Iris pigment epithelial cell (primary cell): ENCODE measurements at places on chromosomes 2 and 18.

DNA sequence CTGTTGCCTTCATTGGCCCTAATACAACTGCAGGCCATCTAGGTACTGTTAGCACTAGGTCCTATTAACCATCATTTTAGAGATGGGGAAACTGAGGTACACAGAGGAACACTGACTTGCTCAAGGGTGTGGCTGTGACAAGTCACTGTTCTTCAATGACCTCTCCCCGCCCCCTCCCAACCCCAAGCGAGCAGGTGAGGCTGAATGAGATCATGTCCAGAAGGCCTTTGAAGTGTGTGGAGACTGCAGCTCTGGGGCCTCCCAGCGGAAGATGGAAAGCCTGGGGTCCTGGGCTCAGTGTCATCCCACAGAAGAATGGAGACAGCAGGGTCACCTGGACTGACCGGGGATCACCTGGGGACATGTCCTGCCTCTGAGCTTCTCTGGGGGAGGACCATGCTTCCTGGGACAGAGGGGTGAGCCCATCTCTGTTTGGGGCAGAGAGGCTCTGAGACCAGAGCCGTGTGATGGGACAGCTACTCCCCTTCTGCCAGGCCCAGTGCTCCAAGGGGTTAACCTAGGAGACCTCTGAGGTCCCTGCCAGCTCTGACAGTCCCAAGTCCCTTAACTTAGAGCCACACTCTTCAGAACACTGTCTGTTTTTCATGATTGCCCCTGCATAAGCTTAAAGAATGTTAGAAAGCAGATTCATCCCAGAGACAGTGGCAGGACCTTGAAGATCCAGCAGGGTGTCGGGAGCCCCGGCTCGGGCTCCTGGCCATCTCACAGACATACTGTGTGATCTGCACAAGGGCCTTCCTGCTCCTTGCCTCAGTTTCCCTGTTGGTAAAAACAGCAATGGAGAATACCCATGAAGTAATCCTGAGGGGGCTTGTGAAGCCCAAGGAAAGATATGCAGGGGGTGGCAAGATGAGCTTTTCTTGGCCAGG lies 16.7 kb upstream of the FOSL2 start:
- DNase-seq, result no peak

- DNase-seq, result peak; percentile 88
Measured at GRCh38 chr2:164810843-164811242, 30.8 kb downstream of the COBLL1 start.

GRCh38 chr2:197264332-197264731 lies 46.2 kb downstream of the ANKRD44 start:
- DNase-seq, result no peak

DNA sequence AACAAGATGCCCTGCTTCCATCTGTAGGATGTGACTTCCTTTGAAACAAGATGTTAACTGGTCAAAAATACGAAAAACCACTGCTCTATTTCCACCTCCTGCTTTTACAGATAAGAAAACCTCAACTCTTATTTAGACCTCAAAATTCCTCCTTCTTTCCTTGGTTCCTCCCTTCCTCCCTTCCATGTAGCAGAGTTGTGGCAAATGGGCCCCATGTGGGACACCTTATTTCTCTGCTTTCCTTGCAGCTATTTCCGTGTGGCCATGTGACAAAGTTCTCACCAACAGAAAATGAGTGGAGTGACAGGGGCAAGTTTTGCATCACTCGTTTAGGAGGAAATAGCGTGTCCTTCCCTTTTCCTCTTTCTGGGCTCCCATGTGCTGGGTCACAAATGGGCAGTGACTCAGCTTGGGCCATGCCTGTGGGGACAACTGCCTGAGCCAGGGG lies 69.4 kb upstream of the SMAD2 start:
- no peak for DNase-seq

GRCh38 chr2:59462422-59463197 lies 1090.8 kb downstream of the BCL11A start:
- no peak for DNase-seq

DNA sequence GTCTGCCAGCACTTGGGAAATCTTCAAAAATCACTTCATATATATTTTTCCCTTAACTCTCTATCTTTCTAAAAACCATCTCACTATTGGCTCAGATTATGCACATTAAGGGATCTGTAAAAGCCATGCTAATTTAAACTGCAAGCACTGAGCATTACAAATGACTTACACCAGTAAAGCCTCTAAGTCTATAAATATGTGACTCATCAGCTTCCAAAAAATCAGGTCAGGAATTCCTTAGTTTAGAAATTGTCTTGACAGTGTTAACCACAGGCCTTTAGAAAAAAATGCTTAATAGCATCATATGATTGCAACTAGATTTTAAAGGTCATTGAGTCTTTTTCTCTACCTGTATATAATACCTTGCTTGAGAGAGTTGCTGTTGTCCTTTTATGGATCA lies 1113.6 kb upstream of the PIK3C3 start:
- DNase-seq, result peak; percentile 84

- no peak for DNase-seq
Measured at GRCh38 chr18:76580288-76580962, 85.4 kb upstream of the ZNF516 start.

GRCh38 chr2:17057109-17058017 lies 391.7 kb upstream of the CYRIA start:
- DNase-seq, result no peak

DNA sequence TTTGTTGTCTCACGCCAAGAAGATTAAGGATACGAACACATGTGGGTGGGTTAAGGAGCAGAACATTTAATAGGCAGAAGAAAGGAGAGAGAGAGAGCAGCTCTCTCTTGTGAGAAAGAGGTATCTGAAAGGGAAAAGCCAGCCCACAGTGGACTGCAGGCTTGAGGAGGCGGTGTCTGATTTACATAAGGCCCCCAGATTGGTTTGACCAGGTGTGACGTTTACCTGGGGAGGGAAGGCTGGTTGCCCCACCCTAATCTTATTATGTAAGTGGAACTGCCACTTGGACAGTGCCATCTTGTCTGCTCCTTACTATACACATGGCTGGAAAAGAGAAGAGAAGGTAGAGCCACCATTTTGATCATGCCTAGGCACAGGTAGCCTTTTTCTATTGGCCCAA lies 189.2 kb downstream of the NCK2 start:
- no peak for DNase-seq

DNA sequence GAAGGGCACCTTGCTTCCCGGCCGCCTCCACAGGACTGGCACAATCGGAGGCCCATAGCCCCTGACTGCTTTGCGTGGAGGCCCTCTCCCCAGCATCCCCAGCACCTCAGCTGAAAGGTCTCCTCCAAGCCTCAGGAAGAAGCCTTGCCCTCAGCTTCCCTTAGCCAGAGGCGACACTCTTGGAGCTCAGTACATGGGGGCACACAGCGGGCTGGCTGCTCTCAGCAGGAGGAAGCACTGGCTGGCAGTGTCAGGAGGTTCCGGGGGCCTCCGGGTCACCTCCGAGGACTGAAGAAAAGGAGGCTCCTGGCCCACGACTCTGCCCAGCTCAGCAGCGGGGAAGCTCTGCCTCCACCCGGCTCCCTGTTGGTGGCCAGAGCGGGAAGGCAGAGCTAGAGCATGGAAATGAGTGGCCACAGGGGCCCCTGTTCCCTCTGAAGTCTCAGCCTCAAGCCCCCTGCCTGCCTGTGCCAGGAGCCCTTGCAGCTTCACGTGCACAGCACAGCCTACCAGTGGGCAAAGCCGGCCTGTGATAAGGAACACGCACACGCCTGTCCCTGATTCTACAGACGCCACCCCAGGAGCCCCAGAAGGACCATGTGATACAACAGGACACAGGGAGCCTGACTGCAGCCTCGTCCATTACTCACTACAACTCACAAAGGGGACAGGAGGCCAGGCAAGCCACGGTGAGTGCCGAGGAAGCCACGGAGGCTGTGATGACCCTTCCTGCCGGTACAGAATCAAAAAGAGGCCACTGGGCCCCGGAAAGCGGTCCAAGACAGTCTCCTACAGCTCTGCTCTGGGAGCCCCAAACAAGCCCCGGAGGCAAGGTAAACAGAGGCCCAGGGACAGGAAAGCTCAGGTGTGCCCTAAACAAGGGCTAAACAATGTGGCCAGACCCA lies 15.5 kb downstream of the HDAC4 start:
- DNase-seq, result no peak

GRCh38 chr2:62698653-62699052 lies 6.9 kb upstream of the EHBP1 start:
- no peak for DNase-seq

DNA sequence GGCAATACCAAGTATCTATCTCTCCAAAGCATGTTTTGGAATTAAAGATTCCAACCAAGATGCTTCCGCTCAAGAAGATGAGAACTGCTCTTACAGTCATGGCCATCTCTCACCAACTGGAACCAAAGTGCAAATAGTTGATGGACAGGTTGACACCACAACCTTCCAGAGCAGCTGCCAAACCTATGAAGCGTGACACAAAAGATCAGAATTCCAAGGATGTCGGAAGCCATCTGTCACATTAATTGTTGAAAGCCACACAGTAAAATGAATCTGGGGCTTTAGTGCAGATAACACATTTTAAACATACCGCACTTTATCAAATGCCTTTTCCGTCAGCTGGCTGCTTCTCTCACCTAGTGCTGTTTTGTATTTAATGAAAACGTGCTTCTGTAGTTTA lies 195.7 kb downstream of the CDH20 start:
- no peak for DNase-seq

DNA sequence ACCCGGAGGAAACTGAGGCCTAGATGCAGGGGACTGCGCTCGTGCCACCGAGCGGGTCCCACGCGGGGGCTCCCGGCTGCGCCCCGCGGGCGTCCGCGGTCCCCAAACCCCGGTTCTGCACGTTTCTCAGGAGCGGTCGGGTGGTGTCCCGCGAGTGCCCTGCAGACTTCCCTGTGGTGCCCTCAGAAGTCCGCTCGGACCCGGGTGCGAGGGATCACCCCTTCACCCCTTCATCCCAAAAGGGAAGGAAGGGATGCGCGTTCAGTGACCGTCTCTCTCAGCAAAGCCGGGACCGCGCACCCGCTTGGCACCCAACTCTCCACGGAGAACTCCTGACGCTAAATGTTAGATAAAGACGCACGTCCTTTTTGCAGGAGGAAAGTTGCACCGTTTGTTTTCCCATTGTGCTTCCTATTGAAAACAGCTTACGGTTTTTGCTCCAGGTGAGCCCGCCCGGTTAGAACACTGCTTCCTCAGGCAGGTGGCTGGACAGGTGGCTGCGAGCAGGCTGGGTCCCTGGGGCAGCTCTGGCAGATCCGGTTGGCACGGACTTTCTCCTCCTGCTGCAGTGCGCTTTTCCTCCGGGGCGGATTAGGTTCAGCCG lies 779 bp downstream of the DGKD start:
- peak; percentile 26 for DNase-seq

DNA sequence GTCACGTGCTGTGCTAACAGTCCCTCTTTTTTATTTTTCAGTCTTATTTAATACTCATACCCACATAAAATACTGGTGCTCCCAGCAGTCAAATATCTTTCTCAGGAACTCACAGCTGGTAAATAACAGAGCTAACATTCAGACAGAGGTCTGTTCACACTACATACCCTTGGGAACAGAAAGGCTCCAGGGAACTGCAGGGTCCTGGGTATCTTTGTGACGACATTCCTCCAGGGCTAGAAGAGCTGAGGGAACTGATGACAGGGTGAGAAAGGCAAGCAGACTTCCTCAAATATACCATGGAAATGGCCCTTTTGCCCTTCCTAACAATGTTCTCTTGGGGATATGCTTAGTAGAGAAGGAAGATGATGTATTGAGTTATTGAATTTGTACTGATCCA lies 19.3 kb downstream of the PDE6D start:
- no peak for DNase-seq

GRCh38 chr2:240762249-240762648 lies 57.8 kb downstream of the KIF1A start:
- no peak for DNase-seq

DNA sequence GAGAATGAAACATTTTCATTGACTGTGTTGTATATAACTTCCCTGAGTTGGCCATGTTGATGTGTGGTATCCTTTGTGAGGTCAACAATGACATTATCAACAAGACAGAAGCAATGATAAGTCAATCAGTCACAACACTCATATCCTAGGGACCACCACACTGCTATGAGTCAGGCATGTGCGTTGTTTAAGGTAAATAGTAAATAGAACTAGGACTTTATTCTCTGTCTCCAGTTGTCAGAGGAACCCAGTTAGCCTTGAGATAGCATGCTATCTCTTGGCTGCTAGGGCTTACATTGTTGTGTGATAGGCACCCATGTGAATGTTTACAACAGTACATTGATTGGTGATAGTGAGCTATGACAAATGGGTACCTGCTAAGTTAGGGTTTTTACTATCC lies 37.3 kb downstream of the GPD2 start:
- no peak for DNase-seq

- DNase-seq, result no peak
Measured at GRCh38 chr2:10202131-10202665, 79.7 kb downstream of the RRM2 start.

- no peak for DNase-seq
Measured at GRCh38 chr18:28637897-28638296, 461.0 kb upstream of the CDH2 start.

- no peak for DNase-seq
Measured at GRCh38 chr2:211070547-211070946, 514.1 kb downstream of the CPS1 start.
